NCI-H226 (cell line): ENCODE measurements at places on chromosomes 6 and 20.

- no peak for DNase-seq
Observed at GRCh38 chr20:41715526-41715925, 97.3 kb upstream of the CHD6 start.

GRCh38 chr6:119209452-119210205 lies 131.2 kb upstream of the FAM184A start:
- DNase-seq = no peak

DNA sequence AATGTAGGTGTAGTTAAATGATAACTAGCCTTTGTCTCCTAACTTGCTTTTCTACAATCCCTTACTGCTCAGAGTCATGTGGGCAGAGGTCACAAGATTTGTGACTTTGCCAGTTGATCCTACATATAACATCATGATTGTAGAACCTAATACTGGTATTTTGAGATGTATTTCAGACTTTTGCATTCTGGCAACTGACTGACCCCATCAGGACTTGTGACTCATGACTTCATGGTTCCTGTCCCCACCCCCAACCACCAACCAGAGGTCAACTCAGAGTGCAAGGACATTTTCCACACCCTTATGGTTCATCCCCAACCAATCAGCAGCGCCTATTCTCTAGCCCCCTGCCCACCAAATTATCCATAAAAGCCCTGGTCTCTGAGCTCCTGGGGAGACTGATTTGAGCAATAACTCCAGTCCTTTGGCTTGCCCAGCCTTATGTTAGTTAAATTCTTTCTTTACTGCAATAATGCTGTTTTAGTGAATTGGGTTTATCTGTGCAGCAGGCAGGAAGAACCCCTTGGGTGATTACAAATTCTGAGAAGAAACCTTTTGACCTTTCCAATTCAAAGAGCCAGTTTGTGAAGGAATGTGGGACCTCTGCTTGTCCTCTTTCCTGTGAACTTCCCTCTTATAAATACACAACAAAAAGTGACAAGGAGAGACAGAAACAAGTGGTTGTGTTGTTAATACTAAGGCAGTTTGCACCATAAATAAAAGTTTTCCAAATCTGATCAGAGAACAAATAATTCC lies 588.7 kb downstream of the UTRN start:
- DNase-seq = no peak

- DNase-seq = peak; percentile 79
Observed at GRCh38 chr6:56490993-56491392, 151.7 kb downstream of the DST start.

DNA sequence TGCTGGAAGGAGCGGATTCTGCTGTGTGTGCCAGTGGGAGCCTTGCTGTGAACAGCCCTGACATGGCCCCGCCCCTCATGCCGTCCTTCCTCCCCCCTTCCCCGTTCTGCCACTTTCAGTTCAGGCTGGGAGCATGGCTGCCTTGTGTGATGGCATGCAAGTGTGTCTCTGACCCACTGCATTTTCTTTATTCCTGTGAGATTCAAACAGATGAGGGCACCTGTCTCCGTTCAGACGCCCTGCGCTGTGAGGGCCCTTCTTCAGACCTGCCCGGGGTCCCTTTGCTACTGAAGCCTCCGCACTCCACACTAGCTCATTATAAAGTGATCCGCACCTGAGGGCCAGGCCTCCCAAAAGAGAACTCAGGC lies 88.3 kb downstream of the TAF4 start:
- no peak for DNase-seq

DNA sequence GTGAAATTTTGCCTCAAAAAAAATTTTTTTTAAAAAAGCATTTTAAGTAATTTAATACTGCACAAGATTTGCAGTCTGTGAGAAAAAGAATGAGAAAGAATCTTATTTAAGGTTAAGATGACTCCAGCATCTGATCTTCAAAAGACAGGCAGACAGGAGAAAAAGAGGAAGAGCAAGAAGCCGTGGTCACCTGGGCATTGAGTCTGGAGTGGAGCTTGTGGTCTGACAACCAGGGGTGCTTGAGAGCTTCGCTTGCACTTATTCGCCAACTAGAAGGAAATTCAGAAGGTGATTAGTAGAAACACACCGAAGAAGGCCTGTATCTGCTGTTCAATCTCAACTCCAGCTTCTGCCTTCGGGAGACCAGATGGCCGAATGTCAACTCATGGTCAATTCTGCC lies 75.9 kb downstream of the MYLK4 start:
- DNase-seq = no peak

DNA sequence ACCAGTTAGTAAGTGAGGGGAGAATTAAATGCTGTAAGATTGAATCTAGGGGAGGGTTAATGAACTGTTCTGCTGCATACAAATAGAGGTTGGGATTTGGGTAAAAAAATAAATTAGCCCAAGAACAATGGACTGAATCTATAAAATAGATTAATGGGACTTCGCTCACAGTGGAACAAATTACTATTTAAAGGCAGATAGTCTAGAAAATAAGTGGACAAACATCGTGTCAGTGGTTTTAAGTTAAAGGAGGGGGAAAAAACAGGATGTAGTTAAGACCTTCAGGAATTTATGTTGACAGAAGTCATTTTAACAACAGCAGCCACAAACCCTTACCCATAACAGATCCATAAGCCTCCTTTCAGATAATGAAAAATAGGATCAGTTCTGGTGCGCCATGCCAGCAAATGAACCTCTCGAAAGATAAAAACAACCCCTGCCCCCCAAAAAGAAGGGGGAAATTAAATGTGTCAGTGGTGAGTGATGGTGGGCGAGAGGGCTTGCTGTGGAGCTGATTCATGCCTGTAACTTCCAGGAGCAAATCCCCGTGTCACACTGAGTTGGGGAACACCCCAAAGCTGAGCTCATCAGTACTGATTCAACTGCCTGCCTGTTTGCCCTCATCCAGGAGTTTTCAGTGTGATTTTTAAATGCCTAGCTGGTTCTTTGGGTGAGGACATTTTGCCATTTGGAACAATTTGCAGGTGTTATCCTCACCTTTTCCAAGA lies 86.8 kb downstream of the PPP1R14C start:
- DNase-seq = peak; percentile 23

GRCh38 chr6:63567966-63568365 lies 4.3 kb upstream of the LOC128125822 start:
- no peak for DNase-seq

DNA sequence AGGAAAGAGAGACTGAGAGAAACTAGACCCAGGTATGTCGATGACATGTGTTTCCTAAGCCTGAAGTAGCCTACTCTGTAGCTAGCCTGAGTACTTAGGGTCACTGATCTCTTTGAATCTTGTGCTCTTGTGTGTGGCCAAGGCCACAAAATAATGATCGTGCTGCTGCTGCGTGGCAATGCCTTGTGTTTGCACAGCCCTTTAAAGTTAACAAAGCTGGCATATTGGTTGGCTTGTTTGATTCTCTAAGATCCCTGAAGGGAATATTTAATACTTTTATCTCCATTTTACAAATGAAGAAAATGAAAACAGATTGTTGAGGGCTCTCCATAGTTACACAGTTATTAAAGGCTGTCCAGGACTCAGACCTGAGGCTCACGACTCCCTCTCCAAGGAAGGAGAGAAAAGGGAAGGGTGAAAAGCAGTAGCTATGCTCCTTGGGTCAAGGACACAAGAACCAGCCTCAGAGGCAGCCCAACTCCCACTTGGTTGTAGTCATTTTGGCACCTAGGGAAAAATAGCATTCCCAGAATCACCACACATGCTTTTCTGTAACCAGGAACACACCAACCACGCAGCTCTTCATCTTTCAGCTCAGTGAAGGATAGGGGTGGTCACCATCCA lies 130.7 kb downstream of the LRFN2 start:
- DNase-seq = no peak

GRCh38 chr20:50710492-50711063 lies 19.2 kb upstream of the RIPOR3 start:
- DNase-seq = no peak

GRCh38 chr6:43814865-43815264 lies 44.9 kb downstream of the VEGFA start:
- no peak for DNase-seq

DNA sequence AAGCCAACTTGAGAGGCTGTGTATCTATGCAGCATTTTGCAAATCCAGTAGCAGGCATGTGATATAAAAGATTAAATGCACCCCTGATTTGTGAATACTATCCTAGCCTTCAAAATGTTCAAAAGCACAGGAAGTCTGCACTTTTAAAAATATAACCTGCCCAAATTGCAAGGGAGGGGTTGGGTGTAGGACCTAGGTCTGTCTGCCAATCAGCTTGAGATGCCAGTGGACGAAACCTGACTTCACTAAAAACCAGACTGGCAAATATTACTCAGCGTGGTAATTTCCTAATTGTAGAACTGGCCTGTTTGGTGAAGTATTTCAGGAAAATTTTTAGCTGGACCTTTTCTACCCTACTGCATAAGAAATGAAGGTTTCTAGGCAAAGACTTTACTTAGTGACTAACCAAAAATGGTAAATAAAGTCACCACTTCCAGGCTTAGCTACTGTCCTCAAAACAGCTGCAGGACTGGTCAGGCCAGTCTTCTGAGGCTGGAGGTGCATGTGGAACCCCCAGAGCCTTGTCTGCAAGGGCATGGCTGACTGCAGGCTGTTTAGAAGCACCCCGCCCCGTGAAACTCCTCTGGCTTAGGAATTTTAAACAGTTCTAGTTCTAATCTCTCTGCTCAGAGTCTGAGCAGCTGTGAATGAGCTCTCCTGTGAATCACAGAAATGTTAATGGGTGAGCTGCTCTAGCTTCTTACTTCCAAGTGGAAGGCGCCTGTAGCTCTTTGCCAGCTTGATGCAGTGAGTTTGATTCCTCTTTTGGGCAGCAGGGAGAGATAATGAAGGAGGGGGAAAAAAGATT lies 104.4 kb upstream of the ESR1 start:
- DNase-seq = no peak

GRCh38 chr20:51037532-51038115 lies 14.7 kb upstream of the KCNG1 start:
- no peak for DNase-seq

GRCh38 chr6:3228046-3228671 lies 706 bp upstream of the TUBB2B start:
- no peak for DNase-seq

DNA sequence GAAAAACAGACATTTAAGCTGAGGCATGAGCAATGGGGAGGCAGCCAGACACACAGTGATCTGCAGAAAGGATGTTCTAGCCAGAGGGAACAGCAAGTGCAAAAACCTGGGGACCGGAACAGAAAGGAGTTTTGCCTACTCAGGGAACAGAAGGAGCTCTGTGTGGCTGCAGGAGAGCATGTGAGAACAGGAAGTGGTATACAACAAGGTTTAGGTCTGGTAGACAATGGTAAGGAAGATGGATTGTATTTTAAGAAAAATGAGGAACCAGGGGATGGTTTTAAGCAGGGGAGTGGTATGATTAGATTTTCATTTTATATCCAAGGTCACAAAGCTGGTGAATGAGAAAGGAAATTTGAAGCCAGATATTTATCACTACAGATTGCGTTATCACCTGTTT lies 157.5 kb downstream of the UNC5CL start:
- no peak for DNase-seq

GRCh38 chr6:81754906-81755305 lies 2.4 kb upstream of the TENT5A start:
- no peak for DNase-seq

DNA sequence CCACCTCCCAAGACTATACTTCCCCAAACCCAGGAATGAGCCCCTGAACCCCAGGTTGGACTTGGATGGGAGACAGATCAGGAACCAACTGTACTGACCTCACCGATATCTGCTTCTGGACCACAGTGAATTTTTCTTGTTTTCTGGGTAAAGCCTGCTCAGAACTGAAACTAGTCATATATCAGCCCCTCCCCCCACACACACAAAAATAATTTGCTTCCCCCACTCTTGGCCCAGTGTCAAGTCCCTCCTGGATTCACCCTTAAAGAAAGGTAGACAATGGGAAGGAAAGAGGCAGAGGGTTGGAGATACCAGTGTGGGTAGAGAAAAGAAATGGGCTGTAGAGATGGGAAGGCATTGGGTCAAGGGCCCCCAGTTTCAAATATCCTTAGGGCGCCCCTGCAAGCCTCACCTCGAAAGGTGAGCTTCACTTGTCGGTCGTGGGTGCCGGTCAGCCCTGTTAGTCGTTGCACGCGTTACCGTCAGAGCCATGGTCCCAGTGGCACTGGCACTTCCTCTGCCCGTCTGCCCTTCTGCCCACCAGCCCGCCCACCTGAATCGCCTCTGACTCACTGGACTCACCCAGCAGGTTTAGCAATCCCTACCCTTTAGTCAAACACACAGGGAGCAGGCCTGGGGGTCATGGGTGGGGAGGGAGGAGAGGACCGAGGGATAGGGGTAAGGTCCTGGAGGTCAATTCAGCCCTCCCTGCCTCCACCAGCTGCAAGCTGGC lies 8.5 kb upstream of the SPAG4 start:
- no peak for DNase-seq

- DNase-seq = no peak
Observed at GRCh38 chr20:51286758-51287157, 255.8 kb downstream of the NFATC2 start.

DNA sequence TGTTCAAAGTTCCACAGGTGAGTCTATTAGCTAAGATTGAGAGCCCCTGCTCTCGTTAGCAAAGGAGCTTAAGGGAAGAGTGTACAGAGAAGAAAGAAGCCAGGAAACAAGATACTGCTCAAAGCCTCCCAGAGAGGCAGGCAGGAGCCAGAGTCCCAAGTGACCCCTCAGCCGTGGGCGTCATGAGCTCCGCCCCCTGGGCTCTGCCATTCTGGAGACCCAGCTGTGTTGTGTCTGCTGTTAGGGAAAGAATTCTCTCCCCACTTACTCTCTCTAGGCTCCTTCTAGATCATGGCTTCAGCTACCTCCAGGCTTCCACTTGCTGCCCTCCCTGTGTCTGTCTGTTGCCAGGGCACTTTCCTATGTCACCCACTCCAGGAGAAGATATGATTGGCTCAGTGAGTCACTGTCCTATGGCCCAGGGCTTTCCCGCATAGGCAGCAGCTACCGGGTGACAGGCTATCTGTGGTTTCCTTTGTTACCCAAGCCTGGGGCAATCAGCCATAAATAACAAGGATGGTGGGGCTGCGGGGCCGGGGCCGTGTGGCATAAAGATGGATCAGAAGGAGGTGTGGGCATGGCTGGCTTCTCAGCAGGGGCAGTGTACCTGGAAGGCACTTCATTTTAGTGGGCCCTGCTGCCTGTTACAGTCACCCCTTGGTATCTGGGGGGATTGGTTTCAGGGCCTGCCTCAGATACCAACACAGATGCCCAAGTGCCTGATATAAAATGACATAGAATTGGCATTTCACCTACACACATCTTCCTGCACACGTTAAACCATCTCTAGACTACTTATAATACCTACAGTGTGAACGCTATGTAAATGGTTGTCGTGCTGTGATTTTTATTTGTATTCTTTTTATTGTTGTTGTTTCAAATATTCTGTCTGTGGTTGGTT lies 118.9 kb downstream of the ARMC2 start:
- DNase-seq = no peak
